ENCODE measurements at places on chromosomes 6 and 20. TPM values are rescaled to one million over a fixed set of nuclear protein-coding genes. Genes with fewer than 3 reads are reported as not detected.

The MAS1L gene
- total RNA-seq = not detected

The ENPP4 gene
- total RNA-seq = 19.1 TPM

The SLC17A2 gene
- not detected for total RNA-seq

The SLC17A3 gene
- not detected for total RNA-seq

The FAM209A gene
- total RNA-seq = 1.4 TPM

The CTCFL gene
- total RNA-seq = not detected

The ENPP5 gene
- 0.49 TPM for total RNA-seq

The CFAP61 gene
- 0.27 TPM for total RNA-seq

The SRC gene
- total RNA-seq = 32.1 TPM

The APOBEC2 gene
- total RNA-seq = 0.71 TPM

The C6orf132 gene
- not detected for total RNA-seq

The ATXN1 gene
- total RNA-seq = 95.3 TPM

The ZC2HC1B gene
- total RNA-seq = not detected

The GRM1 gene
- under 0.01 TPM for total RNA-seq

The IRF4 gene
- total RNA-seq = 0.28 TPM

The ACTL10 gene
- 0.55 TPM for total RNA-seq
